ENCODE measurements at places on chromosomes 11 and 22.
A peak's percentile ranks its signal among the peaks of the same experiment; 100 is the strongest.

GRCh38 chr11:115910379-115910778 is 406.2 kb upstream of the CADM1 start:
- DNase-seq: no peak

DNA sequence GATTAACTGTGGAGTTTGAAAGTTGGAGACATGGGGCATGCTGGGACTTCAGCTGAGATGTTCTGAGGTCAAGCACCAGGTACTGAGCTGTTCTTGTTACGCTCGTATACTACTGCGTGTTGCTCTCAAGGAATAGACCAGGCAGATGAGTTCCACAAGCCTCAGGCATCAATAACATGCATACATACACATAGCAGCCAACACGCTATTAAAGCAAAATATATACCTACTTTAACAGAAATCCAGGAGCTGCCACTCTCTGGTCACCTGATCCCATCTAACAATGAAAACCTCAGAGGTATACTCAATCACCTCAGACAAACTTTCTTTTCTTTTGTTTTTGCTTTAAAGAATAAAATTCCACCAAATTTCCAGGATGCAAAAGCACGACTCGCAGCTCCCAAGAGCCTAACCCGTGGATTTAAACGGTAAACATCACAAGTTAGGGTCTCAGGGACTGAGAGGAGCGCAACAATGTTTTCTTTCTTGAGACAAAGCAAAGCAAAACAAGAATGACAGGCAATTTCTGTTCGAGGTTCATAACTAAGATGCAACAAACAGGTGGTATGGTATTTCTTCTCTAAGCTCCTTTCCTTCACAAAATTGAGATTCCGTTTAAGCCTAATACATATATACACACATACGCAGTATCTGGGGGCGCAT is 16.5 kb downstream of the BLID start:
- DNase-seq: no peak

- DNase-seq: no peak
Observed at GRCh38 chr11:43992834-43993637, 50.6 kb downstream of the C11orf96 start.

- no peak for DNase-seq
Observed at GRCh38 chr11:70729949-70730348, 331.6 kb downstream of the CTTN start.

DNA sequence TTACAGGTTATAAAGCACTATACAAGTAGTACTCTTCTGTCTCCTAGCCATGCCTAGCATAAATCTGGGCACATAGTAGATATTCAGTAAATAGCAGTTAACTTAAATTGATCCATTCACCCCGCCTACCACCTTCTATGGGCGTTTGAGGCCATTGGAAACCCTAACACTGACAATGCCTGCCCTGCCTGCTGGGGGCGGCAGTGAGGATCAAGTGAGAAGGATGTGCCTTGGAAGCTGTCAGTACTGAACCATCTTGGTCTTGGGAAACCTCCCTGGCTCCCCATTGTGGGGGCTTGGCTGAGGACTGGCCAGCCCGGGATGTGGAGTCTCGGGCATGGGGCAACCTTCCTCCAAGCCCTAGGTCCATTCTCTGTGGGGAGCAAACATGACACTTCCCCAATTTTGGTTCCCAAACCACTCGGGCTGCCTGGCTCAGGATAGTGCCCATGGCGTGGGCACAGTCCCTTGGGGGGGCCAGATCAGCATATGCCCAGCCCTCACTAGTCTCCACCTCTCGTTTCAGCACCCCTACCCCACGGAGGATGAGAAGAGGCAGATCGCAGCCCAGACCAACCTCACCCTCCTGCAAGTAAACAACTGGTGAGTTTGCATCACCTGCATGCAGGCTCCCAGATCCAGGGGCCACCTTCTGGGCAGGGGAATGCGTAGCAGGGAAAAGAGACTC is 67.4 kb downstream of the FEZ1 start:
- DNase-seq: no peak

- DNase-seq: no peak
Observed at GRCh38 chr11:69202511-69203221, 46.9 kb downstream of the SMIM38 start.

DNA sequence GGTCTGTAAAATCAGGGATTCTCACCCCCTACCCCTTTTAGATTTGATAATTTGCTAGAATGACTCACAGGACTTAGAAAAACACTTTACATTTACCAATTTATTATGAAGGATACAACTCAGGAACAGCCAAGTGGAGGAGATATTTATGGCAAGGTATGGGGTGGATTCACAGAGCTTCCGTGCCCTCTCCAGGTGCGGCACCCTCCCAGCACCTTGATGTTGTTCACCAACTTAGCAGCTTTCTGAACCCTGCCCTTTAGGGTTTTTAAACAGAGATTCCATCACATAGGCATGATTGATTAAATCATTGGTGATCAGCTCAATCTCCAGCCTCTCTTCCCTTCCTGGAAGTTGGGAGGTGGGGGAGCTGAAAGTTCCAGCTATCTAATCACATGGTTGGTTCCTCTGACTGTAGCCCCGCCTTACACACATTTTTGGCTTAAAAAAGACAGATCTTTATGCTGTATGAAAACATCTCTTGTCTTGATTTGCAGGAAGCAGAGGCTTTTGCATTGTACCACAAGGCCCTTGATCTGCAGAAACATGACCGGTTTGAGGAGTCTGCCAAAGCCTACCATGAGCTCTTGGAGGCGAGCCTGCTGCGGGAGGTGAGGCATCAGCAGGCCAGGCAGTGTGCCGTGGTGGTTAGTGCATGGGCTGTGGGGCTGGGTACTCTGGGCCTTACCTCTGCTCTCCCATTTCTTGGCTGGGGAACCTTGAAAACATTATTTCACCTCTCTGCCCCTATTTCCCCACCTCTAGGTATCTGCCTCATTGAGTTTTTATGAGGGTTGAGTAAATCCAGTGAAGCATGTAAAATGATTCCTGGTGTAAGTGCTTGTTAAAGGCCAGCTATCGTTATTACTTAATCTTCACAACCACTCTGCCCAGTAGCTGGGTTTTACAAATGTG is 27.0 kb downstream of the CABIN1 start:
- DNase-seq: peak; percentile 9

- peak; percentile 76 for DNase-seq
Observed at GRCh38 chr22:43060183-43060582, 29.0 kb downstream of the TTLL1 start.

GRCh38 chr11:5891216-5891800 is 1.7 kb upstream of the OR52E5 start:
- no peak for DNase-seq

- no peak for DNase-seq
Observed at GRCh38 chr22:47807506-47807905, 1045.1 kb downstream of the TBC1D22A start.

DNA sequence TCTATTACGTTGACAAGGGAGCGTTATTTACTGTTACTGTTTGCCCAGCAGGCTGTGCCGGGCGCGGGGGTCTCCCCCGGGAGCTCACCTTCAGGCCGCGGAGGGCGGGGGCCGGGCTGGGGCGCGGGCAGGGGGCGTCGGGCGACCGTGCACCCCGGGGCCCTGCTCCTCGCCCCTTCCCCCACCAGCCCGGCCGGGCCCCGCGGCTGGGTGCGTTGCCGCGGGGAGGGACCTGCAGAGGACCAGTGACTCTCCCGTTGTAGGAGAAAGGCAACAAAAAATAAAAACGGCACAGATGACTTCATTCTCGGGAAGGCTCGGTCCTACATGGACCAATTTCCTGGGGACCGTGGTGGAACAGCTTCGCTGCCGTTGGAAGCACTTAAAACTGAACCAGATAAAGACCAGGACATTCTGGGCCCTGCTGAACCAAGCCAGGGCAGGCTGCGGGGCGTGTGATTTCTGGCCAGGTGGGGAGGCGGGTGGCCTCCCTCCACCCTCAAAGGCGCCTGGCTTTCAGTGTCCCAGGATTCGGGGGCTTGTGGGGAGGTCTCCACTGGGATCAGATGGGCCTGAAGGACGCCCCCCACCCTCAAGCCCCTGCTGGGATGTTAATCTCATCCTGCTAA is 57.4 kb downstream of the IGLL1 start:
- no peak for DNase-seq

GRCh38 chr11:33674035-33674814 is 26.4 kb downstream of the C11orf91 start:
- DNase-seq: no peak

- DNase-seq: no peak
Observed at GRCh38 chr22:39958009-39958711, 2.0 kb upstream of the TMA7B start.

DNA sequence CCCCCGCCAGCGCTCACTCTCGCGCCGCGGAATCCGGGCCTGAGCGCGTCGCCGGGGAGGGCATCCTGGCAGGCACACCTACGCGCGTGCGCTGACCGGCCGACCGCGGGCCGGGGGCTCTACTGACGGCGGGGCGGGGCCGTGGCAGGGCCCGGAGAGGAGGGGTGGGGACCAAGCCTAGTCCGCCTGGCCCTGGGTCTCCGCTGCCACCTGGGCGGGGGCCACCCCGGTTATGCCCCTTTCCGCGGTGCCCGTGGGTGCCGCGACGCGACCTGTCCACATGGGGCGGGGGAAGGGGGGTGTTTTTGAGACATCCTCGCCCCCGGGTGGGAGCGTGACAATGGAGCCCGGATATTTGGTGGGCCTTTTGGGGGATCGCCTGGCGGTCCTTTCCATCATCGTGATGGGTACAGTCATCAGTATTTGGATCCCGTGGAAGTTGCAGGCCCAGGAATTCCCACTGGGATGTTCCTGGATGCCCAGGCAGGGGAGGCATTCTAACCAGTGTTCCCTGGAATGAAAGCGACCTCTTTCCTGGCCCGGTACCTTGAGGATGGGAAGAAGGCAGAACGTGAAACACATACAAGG is 2.2 kb downstream of the NCAM1 start:
- DNase-seq: no peak

GRCh38 chr11:78331711-78332110 is 85.9 kb downstream of the GAB2 start:
- DNase-seq: no peak

GRCh38 chr11:43150697-43151096 is 161.1 kb upstream of the API5 start:
- DNase-seq: no peak

DNA sequence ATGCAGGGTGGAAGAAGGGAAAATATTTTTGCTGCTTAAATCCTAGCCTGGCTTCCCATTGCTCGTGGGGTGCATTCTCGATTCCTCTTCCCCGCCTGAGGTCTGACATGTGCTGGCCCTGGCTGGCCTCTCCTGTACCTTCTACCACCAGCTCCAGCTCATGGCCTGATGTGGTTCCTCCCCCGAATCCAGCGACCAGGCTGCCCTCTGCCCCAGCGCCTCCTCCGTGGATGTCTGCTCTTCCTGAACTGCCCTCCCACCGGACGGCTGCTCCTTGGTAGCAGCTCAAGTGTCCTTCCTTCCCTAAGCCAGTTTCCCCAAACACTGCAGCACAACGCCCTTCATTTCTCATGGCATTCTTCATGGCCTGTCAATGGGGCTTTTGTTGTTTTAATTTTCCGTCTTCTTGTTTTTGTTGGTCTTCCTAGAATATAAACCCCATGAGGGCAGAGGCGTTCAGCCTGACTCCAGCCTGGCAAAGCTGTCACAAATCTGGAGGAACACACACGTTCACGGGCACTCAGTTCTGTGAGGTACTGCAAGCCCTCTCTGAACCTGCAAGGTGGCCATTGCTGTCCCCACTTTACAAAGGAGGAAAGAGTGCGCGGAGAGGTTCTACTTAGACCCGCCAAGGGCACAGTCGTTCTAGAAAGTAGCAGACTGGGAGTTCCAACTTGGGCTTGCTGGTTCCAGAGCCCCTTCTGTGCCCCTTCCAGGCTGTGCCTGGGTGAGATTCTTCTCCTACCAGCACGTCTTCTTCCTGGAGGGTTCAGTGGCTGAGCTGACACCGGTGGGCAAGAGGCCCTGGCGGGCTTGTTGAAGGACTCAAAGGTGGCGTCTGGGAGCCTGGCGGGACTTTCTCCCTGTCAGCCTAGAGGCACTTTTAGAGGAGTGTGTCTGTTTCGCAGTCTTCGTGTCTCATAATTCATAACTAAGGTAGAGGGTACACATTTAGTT is 953 bp upstream of the LRP5 start:
- no peak for DNase-seq

DNA sequence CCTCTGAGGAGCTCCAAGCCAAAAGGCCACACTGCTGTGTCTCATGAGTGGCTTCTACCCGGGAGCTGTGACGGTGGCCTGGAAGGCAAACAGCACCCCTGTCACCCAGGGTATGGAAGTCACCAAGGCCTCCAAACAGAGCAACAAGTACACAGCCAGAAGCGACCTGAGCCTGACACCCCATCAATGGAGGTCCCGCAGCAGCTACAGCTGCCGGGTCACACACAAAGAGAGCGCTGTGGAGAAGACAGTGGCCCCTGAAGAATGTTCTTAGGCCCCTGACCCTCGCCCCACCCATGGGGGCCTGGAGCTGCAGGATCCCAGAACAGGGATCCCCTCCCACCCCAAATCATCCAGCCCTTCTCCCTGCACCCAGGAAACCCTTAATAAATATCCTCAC is 4.9 kb downstream of the RFPL2 start:
- DNase-seq: no peak

DNA sequence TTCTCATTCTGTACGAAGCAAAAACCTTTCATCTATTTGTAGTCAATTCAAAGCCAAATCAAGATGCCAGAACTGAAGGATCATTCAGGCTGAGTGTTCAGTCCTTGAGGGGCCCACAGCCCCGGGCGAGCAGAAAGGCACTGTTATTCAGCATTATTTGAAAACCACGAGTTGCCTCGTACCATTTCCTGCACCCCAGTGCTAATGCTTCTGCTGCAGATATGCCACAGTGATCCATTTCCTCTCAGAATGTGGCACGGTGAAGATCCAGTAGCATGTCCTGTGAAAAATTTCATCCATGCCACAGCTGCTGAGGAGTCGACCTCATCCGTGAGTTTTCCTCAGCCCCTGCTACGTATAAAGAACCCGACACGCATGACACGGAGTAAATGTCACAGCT is 85.4 kb downstream of the OSBP2 start:
- no peak for DNase-seq

DNA sequence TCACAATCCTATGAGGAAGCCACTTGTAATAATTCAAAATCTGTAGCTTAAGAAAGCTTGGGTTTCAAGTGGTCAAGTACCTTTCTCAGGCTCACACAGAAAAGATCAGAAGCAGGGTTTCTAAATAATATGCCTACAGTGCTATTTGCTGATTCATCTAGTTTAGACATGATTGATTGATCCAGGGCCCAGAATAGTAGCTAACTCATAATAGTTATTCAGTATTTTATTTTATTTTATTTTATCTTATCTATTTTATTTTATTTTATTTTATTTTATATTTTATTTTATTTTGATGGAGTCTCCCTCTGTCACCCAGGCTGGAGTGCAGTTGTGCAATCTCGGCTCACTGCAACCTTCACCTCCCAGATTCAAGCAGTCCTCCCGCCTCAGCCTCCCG is 15.9 kb upstream of the PANX3 start:
- DNase-seq: no peak

- no peak for DNase-seq
Observed at GRCh38 chr22:43627485-43628213, 184.5 kb downstream of the EFCAB6 start.

DNA sequence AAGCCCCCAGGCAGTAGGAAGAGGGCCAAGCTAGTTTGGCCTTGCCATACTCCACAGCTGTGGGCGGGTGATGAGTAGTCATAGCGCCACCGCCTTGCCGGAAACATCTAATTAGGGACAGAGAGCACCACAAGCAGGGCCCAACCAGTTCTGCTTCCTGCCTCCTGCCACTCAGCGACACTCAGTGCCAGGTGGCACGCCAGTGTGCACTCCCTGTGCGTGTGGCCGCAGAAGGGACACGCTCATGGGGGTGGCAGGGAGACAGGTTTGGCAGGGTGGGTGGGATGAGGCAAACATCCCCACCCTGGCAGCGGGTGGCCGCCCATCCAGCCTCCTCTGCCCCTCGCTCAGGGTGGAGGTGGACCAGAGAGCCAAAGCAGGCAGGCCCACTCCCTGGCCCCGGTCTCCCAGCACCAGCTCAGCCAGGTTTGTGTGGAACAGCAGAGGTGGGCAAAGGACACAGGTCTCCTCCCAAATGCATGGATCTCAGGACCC is 4.9 kb downstream of the OVOL1 start:
- peak; percentile 79 for DNase-seq
